NAMALWA (cell line): ENCODE measurements at places on chromosomes 4 and X.

- DNase-seq, result peak; percentile 6
These were observed 73.0 kb downstream of the LUZP4 start for GRCh38 chrX:115362334-115363095.

DNA sequence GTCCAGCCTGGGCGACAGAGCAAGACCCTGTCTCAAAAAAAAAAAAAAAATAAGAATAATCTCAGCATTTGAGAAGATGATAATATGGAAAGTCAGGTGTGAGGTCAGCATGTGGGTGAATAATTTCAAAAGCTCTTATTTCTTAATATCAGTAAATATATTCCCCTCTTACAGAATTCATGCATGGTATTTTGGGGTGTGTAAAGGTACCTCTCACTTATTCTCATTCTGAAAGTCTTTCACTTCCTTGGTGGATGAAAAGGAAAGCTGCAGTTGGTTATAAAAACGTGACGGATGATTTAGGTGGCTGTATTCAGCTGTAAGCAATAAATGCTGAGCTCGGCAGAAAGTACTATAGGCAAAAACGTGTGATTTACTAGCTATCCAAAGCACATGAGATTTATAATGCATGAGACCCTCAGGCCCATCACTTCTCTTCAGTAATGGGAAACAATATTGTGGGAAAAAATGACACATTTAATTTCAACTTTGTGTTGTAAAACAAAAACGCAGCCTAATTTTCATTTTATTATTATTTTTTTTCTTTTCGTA is 353.2 kb upstream of the MAGEB2 start:
- DNase-seq, result no peak

DNA sequence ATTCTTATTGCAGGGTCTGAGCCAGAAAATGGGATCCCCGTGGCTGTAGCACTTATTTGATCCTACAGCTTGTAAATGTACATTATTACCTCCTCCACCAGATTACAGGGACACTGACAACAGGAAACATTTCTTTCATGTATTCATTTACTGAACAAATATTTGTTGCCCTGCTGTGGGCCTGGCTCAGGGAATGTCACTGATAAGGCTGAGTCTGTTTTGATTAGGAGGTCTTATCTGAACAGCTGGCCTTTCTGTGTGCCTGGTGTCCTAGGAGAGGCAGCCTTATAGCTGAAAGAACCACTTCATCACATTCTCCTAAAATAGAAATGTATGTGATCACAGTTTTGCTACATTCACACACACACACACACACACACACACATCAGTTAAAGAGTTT is 45.5 kb upstream of the PROM1 start:
- DNase-seq, result no peak

DNA sequence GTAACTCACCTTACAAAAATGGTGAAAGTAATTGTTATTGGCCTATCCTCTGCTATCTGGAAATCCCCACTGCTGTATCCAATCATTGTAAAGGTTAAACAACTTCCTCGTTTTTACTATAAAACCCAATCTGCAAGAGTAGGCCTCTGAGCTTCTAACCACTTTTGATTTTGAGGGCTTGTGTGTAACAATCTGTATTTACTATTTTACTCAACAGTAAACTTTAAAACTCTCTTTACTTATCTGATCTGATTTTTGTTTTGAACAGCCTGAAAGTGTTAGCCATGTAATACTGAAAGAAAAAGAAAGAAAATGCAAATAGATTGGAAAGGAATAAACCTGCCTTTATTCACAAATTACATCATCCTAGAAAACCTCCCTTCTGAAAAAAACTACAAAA is 63.1 kb downstream of the SLC10A7 start:
- DNase-seq, result peak; percentile 14

DNA sequence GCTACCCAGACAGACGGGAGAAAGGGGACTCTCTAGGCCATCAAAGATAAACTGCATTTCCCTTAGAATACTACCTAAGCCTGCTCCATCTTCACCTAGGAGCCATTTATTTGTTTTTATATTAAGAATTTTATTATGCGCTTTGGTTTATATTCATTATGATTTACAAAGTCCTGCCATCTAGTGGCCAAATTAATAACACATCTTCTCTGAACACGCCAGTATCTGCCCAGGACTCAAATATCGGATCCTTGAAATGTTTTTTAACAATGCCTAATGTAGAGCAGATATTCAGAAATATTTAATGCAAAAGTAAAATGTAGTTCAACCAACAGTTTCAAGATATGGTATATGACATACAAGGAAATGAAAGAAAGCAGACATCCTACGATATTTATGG is 20.8 kb upstream of the PRPS2 start:
- peak; percentile 54 for DNase-seq

DNA sequence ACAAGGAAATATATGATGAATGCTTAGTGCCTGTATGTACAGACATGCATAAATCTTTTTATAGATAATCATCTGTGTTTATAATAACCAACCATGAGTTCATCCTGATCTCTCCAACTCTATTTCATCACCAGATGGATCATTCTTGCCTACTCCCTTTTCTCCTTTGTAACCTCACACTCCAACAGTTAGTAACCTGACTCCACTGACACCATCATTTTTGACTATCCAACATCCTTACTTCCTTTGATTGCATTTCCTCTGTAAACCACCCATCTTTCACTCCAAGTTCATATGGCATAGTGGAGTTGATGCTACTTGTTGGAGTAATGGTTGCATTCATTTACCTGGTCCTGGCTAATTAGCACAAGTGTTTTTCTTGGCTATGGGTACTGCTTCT is 170.6 kb downstream of the ZNF330 start:
- no peak for DNase-seq

- DNase-seq, result no peak
These were observed 11.7 kb downstream of the NSD2 start for GRCh38 chr4:1882850-1883271.

- no peak for DNase-seq
These were observed 863 bp upstream of the XPNPEP2 start for GRCh38 chrX:129737916-129738315.

- DNase-seq, result no peak
These were observed 29.1 kb upstream of the DKK2 start for GRCh38 chr4:107065201-107065600.

GRCh38 chrX:107448625-107448997 is 841 bp upstream of the FRMPD3 start:
- DNase-seq, result no peak

GRCh38 chr4:74659576-74660411 is 134.5 kb downstream of the BTC start:
- no peak for DNase-seq
